Mesenteric fat pad (tissue), 1 donor: ENCODE measurements at places on chromosomes 2 and 18. TPM values are rescaled to one million over a fixed set of nuclear protein-coding genes. Genes with fewer than 3 reads are reported as not detected.

DNA sequence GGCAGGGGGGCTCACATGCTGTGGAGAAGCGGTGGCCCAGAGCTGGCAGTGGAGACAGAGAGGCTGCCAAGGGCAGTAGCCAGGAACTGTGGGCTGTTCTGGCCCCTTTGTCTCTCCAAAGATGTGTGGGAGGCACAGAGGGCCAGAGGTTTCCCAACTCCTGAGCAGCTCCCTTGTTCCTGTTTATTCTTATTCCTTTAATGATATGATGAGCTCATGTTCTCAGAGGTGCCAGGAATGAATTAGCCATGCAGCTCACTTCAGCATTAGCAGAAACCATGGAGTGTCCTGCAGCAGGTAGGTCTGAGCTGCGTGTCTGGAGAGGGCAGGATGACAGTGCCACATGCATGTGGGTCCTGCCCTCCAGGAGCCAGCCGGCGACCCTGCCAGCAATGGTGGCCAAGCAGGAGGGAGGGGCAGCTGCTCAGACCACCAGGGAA, 77.9 kb upstream of the FZD7 start:
- DNase-seq = no peak

Gene PTMA
- total RNA-seq = 790 TPM

- DNase-seq = no peak
These were observed 120.0 kb upstream of the TTN start for GRCh38 chr2:178927173-178927572.

DNA sequence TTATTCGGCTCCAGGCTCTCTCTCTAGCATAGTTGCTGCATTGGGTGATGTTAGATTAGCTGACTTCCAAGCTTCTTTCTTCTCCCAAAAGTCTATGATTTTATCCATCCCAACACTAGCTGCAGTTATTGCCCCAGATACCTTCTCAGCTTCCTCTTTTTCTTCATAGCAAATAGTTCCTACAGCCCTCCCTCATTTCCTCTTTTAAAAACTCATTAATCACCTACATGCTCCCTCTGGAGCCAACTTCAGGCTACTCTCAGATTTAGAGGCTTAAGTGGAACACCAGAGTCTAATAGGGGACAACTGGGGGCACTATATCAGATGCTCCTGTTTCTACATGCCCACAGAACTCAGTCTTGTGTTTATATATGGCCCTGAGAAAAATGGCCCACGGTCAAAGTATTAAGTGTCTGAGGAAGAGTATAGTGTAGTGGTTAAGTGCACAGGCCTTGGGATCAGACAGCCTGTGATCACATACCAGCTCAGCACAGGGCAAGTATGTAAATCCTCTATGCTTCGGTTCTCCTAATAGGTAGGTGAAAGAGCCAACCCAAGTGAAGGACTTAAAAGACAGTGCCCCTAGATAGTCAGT, 241.9 kb upstream of the SLC14A2 start:
- no peak for DNase-seq

GRCh38 chr2:152557273-152557888, 159.9 kb downstream of the PRPF40A start:
- no peak for DNase-seq

Gene RAD51AP2
- total RNA-seq = not detected

Gene SERPINB12
- not detected for total RNA-seq
